PC-9 (cell line): ENCODE measurements at places on chromosomes 2 and 18.
A peak's percentile ranks its signal among the peaks of the same experiment; 100 is the strongest.

GRCh38 chr18:75216911-75217689 lies 6.5 kb downstream of the TSHZ1 start:
- DNase-seq, result no peak

- no peak for DNase-seq
Observed at GRCh38 chr18:59605633-59606192, 91.5 kb downstream of the CCBE1 start.

GRCh38 chr2:27202854-27203253 lies 9.0 kb upstream of the ATRAID start:
- no peak for DNase-seq

GRCh38 chr2:128474036-128474955 lies 155.6 kb upstream of the HS6ST1 start:
- DNase-seq, result no peak

DNA sequence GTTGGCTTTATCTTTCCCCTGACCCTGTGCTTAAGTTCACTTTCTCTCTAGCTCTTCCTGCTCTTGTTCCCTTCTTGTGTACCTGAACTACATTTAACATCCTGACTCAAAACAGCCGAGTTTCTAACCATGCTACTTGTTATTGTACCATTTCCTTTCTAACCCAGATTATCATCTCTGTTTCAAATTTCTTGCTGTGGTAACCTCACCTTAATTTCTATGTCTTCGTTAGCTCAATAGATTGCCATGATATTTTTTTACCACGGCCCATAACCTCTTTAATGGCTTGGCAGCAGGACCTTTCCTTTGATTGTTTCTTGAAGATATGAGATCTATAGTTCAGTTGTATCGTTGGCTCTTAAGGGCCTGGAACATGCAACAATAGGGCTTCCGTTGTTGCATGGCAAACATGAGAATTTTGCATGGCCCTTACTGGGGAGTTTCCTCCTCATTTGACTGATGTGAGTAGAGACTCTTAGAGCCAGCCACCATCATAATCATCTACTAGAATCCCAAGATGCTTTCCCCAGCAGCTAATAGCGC lies 11.1 kb downstream of the CFAP36 start:
- DNase-seq, result no peak

DNA sequence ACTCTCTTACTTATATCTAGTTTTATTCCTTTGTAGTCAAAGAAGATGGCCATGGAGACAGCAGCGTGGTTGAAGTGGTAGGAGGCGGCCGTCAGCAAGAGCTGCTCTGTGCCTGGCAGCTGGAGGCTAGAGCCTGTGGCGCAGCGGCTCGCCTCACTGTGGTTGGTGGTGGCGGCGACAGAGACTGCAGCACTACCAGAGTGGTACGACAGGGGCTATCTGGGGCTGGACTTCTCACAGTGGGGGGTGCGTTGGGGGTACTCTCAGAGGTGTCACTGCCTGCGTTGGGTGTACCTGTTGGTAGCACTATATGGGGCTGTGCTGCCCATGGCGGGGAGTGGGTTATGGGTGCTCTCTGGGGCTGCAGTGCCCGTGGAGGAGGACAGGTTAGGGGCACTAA lies 8.5 kb upstream of the ANKRD62 start:
- no peak for DNase-seq

GRCh38 chr18:36934884-36935283 lies 106.0 kb downstream of the KIAA1328 start:
- no peak for DNase-seq

- no peak for DNase-seq
Observed at GRCh38 chr2:208454861-208455260, 48.3 kb downstream of the PTH2R start.

- DNase-seq, result no peak
Observed at GRCh38 chr2:189088591-189089205, 90.9 kb downstream of the COL5A2 start.

DNA sequence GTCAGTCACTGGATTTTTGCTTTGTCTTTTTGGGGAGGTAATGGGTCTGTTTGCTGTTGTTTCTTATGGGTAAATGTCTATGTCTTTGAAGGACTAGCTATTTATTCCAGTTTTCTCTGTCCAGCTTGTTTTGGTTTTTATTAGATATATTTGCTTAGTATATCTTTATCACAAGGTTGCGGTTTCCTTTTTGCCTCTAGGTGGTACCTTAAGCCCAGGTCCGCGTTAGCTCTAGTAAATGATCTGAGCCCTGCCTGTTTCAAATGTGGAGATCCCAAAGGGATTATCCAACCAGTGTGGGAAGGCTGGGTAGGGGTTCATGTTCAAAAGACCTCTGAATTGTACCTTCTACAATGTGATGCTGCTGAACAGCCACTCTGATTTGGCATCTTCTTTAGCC lies 114.5 kb downstream of the MYO3B start:
- no peak for DNase-seq

DNA sequence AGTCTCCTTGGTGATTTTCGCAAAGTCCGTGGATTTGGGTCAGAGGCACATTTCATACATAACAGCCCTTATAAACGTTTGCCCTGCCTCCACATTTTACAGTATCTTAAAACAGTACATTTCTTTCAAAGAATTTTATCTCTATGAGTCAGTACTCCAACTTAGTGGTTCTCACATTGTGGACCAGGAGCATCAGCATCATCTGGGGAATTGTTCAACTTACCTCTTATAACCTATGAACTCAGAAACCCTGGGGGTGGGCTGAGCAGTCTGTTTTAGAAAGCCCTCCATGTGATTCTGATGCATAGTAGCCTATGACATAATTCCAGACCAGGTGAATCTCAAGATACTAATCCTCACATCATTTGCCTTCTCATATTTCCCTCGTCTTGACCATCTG lies 12.4 kb downstream of the SUPT7L start:
- no peak for DNase-seq

DNA sequence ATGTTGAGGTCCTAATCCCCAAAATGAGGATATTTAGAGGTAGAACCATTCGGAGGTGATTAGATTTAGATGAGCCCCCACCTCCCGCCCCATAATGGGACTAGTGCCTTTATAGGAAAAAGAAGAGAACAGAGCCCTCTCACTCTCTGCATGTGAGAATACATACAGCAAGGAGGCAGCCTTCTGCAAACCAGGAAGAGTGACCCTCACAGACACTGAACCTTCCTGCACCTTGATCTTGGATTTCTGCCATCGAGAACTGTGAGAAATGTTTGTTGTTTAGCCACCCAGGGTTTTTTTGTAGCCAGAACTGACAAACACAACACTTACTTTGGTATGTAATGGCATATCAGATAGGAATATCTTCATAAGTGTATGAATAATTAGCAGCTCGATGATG lies 83.7 kb downstream of the XIRP2 start:
- no peak for DNase-seq

- DNase-seq, result peak; percentile 41
Observed at GRCh38 chr18:45014047-45014501, 333.4 kb downstream of the SETBP1 start.

GRCh38 chr2:17818235-17818815 lies 2.1 kb downstream of the MSGN1 start:
- no peak for DNase-seq

GRCh38 chr18:79844999-79845563 lies 47.3 kb downstream of the KCNG2 start:
- no peak for DNase-seq

GRCh38 chr2:178949151-178949550 lies 100.8 kb downstream of the CCDC141 start:
- no peak for DNase-seq

DNA sequence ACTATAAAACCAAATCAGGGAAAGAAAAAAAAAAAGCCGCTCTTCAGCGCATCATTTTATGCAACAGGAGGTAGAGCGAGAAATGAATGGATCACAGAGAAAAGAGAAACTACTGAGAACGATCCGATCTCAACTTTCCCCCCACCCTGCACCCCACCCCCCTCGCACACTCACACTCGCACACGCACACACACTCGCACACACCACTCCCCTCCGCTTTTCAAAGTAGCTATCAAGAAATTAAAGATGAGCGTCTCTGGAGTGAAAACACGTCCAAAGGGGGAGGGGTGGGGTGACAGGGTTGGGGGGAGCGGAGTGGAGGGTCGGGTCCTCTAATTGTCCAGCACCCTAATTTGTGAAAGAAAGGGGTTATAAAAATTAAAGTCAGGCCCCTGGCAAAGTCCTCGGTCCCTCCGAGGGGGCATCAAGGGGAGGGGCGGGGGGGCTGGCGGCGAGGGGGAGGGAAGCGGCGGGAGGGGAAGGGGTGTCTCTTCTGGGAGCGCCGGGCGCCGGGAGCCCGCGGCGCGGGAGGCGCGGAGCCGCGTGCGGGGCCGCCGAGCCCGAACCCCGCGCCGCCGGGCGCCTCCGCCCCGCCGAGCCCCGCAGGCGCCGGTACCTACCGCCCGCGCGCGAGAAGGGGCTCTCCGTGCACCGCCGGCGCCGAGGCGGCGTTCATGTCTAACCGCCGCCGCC lies 428 bp downstream of the TCF4 start:
- DNase-seq, result no peak

- DNase-seq, result no peak
Observed at GRCh38 chr2:117935954-117936353, 77.9 kb downstream of the CCDC93 start.

DNA sequence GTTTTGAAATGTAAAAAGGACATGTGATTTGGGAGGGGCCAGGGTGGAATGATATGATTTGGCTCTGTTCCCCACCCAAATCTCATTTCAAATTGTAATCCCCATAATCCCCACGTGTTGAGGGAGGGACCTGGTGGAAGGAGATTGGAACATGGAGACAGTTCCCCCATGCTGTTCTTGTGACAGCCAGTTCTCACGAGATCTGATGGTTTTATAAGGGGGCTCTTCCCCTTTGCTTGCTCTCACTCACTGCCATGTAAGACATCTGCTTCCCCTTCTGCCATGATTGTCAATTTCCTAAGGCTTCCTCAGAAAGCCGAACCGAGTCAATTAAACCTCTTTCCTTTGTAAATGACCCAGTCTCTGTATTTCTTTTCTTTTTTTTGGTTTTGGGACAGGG lies 39.2 kb downstream of the FECH start:
- DNase-seq, result no peak

GRCh38 chr2:119476301-119477112 lies 44.9 kb downstream of the TMEM37 start:
- peak; percentile 61 for DNase-seq

- no peak for DNase-seq
Observed at GRCh38 chr2:68031542-68032160, 31.2 kb downstream of the C1D start.

GRCh38 chr18:6569813-6570212 lies 155.1 kb upstream of the L3MBTL4 start:
- no peak for DNase-seq

DNA sequence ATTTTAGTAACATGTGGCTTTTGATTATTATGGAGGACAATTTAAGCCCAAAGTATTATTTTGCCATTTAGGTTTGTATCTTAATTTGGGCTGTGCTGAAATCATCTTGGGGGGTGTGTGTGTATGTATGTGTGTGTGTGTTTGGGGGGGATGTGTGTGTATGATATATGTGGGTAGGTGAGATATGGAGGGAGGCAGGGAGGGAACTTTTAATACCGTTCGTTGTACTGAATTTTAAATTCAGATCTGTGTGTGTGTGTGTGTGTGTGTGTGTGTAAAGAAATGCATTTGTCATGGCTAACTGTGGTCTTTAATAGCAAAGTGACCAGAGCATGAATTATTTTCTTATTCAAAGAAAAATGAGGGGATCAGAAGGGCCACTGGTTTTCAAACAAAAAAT lies 113.7 kb downstream of the LTBP1 start:
- no peak for DNase-seq

GRCh38 chr2:101704816-101705578 lies 7.5 kb downstream of the MAP4K4 start:
- no peak for DNase-seq

- no peak for DNase-seq
Observed at GRCh38 chr2:83742117-83742782, 716.8 kb downstream of the SUCLG1 start.

- no peak for DNase-seq
Observed at GRCh38 chr2:8438996-8439395, 242.9 kb upstream of the ID2 start.

DNA sequence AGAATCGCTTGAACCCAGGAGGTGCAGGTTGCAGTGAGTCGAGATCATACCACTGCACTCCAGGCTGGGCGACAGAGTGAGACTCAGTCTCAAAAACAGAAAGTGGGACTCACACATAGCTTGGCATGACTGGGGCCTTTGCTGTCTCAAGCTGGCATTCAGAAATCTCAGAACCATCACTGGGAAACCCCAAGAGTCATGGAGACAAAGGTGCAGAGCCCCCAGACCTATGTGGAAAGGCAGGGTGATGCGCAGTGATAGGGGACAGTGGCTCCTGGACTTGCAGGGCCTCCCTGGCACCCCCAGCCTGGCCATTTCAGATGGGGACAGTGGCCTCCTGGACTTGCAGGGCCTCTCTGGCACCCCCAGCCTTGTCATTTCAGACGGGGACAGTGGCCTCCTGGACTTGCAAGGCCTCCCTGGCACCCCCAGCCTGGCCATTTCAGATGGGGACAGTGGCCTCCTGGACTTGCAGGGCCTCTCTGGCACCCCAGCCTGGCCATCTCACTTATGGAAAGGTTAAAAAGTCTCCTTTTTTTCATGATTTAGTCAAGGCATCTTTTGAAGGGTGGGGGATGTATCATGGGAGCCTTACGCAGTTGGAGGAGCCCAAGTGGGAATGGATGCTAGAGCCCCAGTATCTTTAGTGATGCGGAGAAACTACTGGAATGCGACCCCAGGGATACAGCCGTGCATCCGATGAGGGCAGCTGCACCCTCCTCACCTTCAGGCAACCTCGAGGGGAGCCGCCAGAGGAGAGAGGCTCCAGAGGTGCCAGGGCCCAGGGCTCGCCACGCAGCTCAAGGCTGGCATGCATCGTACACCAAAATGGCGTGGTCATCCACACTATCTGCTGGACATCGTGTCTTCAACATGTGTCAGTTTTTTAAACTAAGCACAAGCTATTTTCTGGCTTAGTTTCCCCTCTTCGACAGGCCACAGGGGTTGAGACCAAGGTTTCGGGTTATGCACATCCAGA lies 30.5 kb downstream of the ZNF516 start:
- no peak for DNase-seq

GRCh38 chr2:31020713-31021112 lies 117.5 kb downstream of the GALNT14 start:
- no peak for DNase-seq

DNA sequence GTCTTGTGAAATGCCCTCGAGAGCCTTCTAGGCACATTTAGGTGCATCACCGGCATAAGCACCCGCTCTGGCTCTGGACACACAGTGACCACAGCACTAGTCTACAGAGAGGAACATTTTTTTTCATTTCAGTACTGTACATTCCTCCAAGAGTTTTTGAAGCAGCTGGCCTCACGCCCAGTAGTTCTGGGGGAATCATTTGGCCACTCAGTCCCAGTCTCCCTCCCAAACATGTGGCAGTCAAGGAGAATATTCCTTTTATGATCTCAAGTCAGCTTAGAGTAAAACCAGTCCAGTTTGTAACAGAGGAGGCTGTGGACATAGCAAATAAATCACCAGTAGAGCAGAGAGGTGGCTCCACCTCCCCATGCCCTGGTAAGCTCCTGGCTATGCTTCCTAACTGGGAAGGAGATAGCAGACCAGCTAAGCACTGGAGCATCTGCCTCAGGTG lies 48.1 kb downstream of the KCNE4 start:
- DNase-seq, result no peak

GRCh38 chr2:100967716-100968115 lies 34.4 kb upstream of the RPL31 start:
- DNase-seq, result no peak

- DNase-seq, result no peak
Observed at GRCh38 chr2:239726631-239727181, 298.4 kb downstream of the NDUFA10 start.

- DNase-seq, result no peak
Observed at GRCh38 chr2:128241896-128242295, 76.8 kb downstream of the HS6ST1 start.
